ENCODE measurements at places on chromosomes 5 and 9.

DNA sequence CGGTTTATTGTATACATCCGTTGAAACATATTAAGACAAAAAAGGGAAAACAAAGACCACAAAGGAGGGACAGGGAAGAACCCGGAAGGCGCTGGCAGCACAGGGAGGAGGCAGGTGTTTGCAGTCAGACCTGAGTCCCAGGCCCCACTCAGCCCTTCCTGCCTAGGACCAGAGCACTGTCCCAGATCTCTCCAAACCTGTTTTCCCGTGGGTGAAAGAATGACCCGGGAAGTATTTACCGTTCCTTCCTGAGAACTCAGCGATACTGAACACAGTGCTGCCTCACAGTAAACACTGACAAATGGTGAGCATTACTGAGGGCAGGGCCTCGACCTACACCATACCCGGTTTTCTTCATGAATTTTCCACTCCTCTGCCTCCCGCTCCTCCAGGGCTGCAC is 1.2 kb downstream of the ABO start:
- no peak for DNase-seq

- no peak for DNase-seq
These were observed 716.3 kb downstream of the BRINP1 start for GRCh38 chr9:118652912-118653311.

- no peak for DNase-seq
These were observed 372.3 kb upstream of the CDH18 start for GRCh38 chr5:20360263-20360662.

DNA sequence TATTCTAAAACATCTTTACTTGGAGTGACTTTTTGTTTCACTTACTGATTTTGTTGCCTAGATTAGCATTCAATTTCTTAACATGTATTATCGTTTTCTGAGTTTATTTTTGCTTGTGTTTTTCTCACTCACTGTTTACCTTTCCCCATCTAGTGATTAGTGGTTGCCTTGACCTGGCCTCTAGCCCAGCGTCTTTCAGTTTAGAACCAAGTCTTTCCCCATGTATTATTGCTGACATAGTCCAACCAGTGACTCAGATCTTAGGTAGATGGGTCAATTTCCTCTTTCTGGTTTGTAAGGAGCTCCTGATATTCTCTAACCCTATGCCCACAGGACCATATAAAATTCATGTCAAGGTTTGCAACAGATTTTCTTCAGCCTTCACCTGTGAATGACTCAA is 135.5 kb downstream of the PRR16 start:
- no peak for DNase-seq

DNA sequence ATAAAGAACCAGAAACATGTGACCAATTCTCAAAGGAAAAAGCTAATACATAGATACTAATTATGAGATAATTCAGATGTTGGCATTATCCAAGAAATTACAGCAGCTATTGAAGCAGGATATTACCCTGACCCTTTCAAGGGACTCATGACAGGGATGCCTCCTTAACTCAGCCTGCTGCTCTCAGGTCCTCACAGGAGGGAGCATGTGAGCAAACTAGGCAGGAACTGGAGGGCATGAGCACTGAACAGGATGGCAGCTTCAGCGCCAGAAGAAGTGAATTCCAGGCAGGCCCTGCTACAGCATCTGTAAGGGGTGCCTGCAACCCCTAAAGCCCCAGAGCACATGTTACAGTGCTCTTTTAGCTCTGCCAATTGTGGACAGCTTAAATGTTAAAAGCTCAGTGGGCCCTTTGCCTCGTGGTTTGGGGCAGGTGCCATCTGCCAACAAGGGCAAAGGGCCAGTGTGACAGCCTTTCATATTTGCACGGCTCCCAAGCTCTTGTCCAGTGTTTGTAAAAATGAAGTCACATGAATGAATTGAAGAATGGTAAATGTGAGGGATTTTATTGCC is 464.7 kb upstream of the COX7C start:
- DNase-seq: no peak

GRCh38 chr5:141875022-141875740 is 3.0 kb downstream of the PCDH1 start:
- DNase-seq: no peak

DNA sequence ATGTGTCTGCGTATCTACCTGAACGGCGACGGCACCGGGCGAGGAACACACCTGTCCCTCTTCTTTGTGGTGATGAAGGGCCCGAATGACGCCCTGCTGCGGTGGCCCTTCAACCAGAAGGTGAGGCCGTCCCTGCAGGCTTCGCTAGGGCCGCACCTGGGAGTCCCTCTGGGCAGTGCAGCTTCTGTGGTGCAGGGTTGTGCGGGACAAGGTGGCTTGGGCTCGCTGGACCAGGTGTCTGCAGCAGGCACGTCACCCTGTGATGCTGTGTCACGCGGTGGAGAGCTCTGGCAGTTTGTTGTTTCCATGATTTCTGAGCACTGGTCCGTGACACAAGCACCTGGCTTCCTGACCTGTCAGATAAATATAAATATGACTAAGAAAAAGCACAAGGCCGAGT is 20.7 kb downstream of the FBXW5 start:
- DNase-seq: no peak

DNA sequence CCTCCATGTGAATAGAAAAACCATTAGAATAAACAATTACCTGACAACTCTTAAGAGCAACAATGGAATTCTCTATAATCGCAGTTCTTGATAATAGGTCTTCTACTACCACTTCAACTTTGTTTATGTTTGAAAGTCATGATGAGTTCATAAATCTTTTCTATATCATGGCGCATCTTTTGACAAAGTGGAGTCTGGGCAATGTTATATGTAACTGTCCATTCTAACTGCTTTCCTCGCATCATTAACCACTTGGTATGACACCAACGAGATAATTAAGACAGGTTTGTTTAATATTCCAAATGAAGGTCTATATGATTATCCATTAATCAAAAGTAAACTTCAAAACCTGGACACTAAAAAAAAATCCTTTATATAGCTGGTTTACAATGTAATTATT is 272.0 kb downstream of the DENND1A start:
- no peak for DNase-seq

- peak; percentile 89 for DNase-seq
These were observed at the start of gene C9orf72 for GRCh38 chr9:27572918-27573633. C9orf72 (minus strand) TSS chr9:27573481; CDS start chr9:27567120, 6,361 bp downstream.

GRCh38 chr5:109145139-109145538 is 264.6 kb downstream of the PJA2 start:
- no peak for DNase-seq

GRCh38 chr5:98157368-98157767 is 616.1 kb upstream of the RGMB start:
- no peak for DNase-seq

- DNase-seq: no peak
These were observed 102.3 kb upstream of the CDKN2B start for GRCh38 chr9:22111176-22111953.

GRCh38 chr9:116589392-116590354 is 97.4 kb upstream of the TRIM32 start:
- no peak for DNase-seq

GRCh38 chr5:149682532-149683075 is 47.5 kb upstream of the PPARGC1B start:
- peak; percentile 15 for DNase-seq

GRCh38 chr5:95403996-95404395 is 12.8 kb downstream of the FAM81B start:
- DNase-seq: no peak

DNA sequence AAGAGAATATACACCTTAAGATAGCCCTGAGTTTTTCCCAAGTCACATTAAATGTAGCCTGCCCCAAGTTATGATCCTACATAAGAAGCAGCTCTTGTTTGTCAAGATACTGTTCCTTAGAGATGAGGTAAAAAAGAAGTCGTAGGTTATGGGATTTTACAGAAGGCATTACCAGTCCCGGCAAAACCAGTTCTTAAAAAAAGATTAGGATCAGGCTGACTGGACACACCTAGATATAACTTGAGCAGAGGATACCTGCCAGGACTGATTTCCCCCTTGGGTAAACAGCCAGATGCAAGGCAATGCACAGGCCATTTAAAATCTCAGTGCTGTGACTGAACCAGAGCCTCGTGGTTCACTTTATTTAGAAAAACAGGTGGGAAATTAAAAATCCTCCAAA is 14.1 kb upstream of the SEMA5A start:
- no peak for DNase-seq

DNA sequence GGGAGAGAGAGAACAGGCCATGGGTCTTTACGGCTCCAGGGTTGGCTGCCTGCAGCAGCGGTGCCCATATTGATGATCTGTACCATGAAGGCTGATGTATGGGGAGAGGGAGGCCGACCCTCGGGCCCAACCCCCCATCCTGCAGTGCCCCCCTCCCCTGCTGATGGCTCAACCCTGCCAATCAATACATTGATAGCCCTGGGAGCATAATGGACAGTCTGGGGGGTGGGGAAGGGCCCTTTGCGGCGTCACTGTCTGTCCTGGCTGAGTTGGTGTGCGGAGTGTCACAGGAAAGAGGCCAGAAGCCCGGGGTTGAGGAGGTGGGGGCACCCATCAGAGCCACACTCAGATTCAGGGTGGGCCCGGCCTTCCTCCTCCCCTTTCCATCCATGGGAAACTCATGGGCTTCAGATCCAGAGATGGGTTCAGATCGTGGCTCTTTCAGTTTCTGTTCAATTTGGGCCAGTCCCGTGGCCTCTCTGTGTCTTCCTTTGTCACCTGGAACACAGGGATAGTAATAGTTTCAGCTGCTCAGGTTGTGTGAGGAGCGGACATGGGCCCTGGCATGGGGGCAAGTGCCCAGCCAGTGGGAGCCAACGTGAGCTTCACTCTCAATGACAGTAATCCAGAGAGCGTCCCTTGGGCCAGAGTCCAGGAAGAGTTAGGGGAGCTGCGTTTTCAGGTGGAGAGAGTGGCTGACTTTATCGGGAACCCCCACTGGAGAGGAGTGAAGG is 9.5 kb downstream of the FGF18 start:
- no peak for DNase-seq

DNA sequence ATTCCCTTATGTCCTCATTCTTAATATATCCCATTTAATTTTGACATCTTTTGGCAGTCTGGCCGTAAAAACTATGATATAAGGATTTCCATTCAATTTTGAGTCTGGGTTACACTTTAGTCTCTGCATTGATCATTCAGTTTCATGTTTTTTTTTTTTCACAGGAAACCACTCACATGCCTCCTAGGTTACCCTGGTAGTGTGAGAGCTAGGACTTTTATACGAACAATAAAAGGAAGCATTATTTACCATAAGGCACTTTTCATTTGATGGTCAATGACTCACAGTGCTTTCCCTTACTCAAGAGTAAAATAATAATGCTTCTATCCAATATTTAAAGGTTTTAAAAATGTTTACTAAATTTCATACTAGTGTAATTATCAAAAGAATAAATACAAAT is 16.4 kb upstream of the DMAC1 start:
- DNase-seq: no peak

DNA sequence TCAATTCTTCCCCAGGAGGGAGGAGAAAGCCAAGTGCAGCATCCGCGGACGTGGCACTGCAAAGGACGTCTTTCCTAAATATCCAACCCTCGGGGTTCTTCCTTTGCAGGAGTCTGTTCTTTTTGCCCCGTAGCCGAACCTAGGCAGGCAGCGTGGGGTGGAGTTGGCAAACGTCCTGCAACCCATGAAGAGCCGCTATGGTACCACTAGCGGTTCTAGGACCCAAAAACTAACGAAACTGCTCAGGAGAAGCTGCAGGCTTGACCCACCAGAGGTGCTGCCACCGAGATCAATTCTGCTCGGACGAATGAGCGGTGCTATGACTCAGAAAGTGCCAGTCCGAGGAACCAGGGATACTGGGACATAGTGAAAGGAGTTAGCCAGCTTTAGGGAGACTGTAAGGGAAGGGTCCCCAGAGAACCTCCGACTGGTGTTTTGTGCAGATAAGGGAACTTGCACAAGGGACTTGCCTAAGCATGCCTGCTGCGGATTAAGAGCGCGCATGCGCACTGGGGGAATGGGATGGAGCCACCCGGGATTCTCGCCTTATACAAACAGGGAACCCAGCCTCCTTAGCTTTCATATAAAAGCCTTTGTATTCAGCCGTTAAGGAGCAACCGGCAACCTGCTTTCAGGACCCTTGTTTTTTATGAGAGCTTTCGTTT is 32.7 kb downstream of the ANXA2R start:
- DNase-seq: peak; percentile 85

- DNase-seq: peak; percentile 22
These were observed 8.3 kb downstream of the TMEM250 start for GRCh38 chr9:136110082-136111061.

DNA sequence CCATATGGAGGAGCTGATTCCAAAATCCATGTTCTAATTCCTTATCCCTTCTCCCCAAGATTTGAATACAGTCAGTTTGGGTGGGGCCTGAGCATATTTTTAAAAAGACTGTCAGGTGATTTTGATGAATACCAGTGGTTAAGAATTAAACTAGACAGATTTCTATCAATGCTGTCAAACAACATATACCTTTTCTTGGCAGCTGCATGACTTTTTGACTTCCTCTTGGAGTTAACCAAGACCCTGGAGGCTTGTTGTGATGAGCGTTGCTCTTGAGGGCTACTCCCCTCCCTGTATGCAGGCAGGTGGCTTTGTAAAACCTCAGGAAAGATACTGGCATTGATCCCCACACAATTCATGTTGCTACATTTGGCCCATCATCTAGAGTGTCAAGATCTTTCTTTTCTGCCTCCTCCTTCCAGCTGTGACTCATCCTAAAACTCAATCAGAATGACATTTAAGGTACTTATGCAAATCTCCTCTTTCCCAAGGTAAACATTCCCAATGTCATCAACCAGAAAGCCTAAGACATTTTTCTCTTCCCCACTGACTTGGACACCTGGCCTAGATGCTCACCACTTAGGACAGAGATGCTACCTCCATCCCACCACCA is 61.7 kb downstream of the PPP2R2B start:
- no peak for DNase-seq

DNA sequence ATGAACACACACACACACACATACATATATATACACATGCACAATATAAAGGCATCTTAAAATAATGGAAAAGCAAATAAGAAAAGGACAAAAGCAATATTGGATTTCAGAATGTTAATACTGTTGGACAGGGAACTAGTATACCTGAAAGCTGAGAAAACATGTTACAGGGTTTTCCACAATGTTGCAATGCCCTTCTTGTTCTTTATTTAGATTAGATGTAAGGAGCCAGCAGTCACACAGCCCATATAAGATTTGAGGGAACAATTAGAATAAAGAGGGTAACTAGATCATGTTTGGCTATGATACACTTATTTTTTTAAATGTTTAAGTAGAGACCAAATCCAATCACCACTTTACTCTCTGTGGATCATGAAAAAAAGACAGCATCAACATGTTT is 61.7 kb downstream of the SH3TC2 start:
- DNase-seq: no peak

DNA sequence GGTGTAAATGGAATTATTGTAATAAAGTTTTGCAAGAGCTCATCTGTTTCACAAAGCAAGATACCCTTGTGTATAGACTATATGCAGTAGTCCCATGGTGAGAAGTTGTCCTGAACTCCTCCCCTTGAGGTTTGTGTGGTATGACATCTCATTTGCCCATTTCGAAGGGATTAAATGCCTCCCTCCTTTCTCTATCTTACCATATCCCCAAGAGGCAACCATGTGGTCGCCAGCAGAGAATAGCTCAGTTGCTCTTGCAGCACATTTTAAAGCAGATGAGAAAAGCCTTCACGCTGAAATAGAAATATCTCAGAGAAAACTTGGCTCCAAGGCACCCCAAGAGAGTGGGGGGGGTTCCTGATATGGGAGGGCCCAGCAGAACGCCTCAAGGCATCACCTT is 4.6 kb downstream of the SEMA6A start:
- no peak for DNase-seq

GRCh38 chr5:75512383-75513074 is 838 bp downstream of the POLK start:
- DNase-seq: no peak

GRCh38 chr5:171600741-171601265 is 181.4 kb downstream of the FGF18 start:
- no peak for DNase-seq

Data from CD4-positive, alpha-beta T cell treated with Interleukin-4 for 1 hour (primary cell).